T follicular helper cell (primary cell): ENCODE measurements at places on chromosomes 5 and 9.

- no peak for DNase-seq
These were observed 126.7 kb upstream of the SLCO6A1 start for GRCh38 chr5:102625468-102625867.

GRCh38 chr9:23659346-23660006 lies 166.6 kb downstream of the ELAVL2 start:
- DNase-seq = no peak

DNA sequence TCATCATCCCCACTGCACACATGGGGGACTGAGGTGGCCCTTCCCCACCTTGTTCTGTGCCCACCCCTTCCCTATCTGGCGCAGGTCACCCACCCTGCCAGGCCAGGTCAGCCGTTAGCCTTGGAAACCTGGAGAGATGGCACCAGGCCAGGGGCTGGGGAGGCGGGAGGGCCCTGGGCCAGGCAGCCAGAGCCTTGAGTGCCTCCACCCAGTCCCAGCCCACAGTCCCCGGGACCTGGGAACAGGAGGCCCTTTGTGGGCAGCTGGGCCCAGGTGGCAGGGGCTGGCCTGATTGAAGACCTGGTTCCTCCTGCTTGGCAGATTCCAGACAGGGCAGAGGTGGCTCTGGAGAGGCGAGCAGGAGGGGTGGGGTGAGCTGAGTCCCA lies 70.6 kb downstream of the LRSAM1 start:
- DNase-seq = no peak

- DNase-seq = no peak
These were observed 75.7 kb downstream of the C5orf15 start for GRCh38 chr5:133892774-133893173.

GRCh38 chr9:92026206-92027002 lies 76.4 kb upstream of the ROR2 start:
- no peak for DNase-seq

DNA sequence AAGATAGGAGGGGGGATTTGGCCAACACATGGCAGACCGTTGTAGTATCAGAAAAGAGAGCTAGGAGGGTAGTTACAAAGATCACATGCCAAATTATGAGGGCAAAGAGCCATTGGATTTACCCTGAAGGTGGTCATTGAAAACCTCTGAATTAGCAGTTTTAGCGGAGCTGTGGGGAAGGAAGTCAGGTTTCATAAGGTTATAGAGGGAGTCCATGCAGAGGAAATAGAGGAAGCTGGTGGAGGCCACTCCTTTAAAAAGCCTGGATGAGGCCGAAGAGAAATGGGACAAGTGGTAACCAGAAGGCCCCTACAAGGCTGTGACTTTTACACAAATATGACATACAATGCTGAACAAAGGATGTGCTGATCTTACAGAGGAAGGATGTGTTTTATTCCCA lies 13.2 kb downstream of the DOCK8 start:
- no peak for DNase-seq

- DNase-seq = no peak
These were observed 85.5 kb downstream of the DTWD2 start for GRCh38 chr5:118902656-118903438.
